ENCODE measurements at places on chromosomes 2 and 18.

DNA sequence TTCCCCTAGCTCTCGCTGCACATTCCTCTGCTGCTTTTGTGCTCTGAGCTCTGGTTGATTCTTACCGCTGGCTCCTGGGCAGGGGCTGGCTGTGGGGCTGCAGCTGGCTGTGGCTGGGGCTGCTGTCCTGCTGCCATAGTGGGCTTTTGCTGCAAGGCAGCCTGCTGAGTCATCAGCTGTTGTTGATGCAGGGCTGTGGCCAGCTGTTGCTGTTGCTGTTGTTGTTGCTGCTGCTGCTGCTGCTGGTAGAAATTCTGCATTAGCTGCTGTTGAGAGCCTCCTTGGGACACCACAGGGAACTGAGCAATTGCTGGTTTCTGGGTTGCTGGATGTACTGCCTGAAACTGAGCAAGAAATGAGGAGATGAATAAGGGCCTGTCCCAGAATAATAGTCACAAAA is 77.2 kb upstream of the NFU1 start:
- no peak for DNase-seq

DNA sequence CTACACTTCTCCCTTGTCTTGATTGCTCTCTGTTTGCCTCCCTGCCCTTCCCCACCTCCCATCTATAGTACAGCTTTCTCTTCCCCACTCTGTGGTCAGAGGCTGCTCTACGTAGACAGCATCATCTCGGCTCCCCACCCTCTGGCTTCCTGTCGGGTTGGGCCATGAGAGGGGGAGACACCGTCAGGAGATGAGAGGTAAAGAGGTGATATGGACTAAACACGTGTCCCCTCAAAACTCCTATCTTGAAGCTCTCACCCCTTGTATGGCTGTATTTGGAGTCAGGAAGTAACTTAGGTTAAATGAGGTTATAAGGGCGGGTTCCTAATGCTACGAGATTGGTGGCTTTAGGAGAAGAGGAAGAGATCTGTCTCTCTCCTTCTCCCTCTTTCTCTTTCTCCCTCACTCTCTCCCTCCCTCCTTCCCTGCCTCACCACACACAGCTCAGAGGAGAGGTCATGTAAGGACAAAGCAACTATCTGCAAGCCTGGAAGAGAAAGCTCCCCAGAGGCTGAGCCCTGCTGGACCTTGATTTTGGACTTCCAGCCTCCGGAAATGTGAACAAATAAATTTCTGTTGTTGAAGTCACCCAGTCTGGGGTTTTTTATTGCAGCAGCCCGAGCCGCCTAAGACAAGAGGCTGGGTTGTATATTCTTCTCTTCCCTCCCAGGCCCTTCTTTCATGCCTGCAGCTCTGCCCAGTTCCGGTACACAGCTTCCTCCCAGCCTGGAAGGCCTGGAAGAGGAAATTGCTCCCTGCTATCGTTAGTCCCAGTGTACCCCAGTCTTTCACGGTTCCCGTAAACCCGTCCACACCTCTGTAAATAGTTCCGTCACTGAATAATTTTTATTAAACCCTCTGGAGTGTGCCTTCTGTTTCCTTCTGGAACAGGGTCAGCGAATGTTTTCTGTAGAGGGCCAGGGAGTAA is 138.0 kb downstream of the AKAIN1 start:
- peak; percentile 60 for DNase-seq

- DNase-seq = no peak
These were observed 17.8 kb upstream of the PMAIP1 start for GRCh38 chr18:59881728-59882656.

DNA sequence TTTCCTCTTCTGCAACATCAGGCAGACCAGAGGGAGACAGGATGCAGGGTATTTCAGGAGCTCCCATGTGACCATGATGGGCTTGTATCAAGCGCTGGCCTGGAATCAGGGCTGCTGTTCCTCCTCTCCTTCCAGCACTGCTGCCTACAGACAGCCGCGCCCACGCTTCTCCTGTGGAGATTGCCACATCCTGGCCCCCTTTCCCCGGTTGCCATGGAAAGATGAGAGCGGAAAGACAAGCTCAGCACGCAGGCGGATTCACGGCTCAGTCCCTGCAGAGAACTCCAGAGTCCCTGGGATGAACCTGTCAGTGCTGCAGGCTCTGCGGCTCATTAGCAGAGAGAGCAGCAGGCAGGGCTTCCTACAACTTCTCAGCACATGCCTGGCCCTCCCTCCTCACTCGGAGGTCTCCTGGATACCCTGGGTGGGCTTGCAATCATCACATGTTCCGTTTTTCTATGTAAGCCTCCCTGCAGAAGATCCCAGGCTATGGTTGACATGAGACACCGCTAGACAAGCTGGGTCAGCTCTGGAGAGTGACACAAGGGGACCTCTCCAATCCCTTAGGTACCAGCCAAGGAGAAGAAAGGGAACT is 497.8 kb upstream of the MYT1L start:
- DNase-seq = no peak

GRCh38 chr2:3584076-3584475 is 9.0 kb downstream of the RPS7 start:
- no peak for DNase-seq

GRCh38 chr18:79371561-79372121 is 24.1 kb upstream of the NFATC1 start:
- DNase-seq = no peak

Measured in CD4-positive, alpha-beta T cell treated with Interleukin-17A for 1 hour (primary cell).